ENCODE measurements at places on chromosomes 12 and 14. TPM values are rescaled to one million over a fixed set of nuclear protein-coding genes. Genes with fewer than 3 reads are reported as not detected.

POTEM gene
- not detected for total RNA-seq

- DNase-seq: peak; percentile 14
These were observed 198.6 kb downstream of the BCAT1 start for GRCh38 chr12:24750263-24750662.

- DNase-seq: no peak
These were observed 5.2 kb downstream of the RNASE7 start for GRCh38 chr14:21047378-21047781.

DNA sequence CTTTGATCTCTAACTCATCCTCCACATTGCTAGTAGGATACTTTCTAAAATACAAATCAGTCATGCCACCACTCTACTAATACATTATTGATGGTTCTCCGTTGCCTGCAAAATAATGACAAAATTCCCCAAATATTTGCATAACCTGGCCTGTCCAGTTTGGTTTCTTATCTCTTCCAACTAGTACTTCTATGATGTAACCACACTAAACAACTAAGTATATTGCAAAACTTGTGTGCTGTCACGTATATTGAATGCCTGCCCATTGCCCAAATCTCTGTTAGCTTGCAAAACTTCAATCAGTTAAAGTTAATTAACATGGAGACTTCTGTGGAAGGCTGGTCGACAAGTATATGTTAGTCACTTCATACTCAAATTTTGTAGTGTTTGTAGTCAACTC, 6.5 kb downstream of the OR6C74 start:
- no peak for DNase-seq
